HS-5 (cell line): ENCODE measurements at places on chromosomes 3 and 15.

DNA sequence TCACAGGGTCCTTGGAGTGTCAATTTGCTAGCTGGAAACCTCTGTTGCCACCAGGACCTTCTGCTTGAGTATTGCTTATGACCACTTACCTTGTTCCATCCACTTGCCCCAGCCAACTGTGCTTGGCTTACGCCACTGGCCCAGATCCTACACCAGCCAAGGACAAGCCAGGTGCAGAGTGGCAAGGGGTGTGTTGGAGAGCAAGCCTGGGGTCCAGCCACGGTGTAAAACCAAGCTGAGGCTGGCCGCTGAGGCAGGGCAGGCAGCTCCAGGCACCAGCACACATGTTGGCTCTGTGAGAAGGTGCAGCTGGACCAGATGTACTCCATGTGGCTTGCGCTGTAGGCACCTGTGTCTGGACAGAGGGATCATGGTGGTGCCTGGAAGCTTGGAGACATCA lies 248.2 kb downstream of the UNC13C start:
- no peak for DNase-seq

- peak; percentile 80 for DNase-seq
Observed at GRCh38 chr3:145243875-145244274, 917.1 kb downstream of the PLOD2 start.

GRCh38 chr15:29114221-29115092 lies 155.2 kb downstream of the NSMCE3 start:
- no peak for DNase-seq

DNA sequence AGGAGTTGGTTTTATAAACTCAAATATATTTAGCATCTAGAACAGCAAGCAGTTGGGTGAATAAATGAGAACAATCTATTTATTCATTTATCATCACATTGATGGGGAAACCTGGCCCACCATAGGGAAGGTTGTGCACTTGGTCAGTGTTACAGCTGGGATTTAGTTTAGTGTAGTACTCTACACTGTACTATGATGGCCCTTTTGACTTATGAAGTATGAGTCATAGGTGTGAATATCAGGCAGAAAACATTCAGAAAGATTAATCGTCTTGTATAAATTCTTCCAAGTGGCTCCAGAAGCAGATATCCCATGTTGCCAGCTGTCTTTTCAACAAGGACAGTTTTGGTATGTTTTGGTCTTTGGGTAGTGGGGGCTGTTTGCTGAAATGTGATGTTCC lies 38.0 kb downstream of the BBS4 start:
- no peak for DNase-seq

DNA sequence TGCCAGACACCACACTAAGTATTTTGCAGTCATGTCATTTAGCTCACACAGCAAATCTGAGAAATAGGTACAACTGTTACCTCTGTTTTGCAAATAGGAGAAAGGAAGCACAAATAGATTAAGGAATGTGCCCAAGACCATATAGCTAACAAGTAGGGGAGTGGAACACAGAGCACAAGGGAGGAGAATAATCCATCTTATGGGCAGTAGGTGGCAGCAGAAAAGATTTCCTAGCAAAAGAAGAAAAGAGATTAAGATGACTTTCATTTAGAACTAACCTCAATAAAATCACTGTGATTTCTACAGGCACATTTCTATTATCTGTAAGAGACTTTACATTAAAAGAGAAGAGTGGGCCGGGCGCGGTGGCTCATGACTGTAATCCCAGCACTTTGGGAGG lies 49.1 kb downstream of the NR1I2 start:
- DNase-seq: no peak

- DNase-seq: no peak
Observed at GRCh38 chr3:51994530-51994929, 1.2 kb downstream of the RPL29 start.

DNA sequence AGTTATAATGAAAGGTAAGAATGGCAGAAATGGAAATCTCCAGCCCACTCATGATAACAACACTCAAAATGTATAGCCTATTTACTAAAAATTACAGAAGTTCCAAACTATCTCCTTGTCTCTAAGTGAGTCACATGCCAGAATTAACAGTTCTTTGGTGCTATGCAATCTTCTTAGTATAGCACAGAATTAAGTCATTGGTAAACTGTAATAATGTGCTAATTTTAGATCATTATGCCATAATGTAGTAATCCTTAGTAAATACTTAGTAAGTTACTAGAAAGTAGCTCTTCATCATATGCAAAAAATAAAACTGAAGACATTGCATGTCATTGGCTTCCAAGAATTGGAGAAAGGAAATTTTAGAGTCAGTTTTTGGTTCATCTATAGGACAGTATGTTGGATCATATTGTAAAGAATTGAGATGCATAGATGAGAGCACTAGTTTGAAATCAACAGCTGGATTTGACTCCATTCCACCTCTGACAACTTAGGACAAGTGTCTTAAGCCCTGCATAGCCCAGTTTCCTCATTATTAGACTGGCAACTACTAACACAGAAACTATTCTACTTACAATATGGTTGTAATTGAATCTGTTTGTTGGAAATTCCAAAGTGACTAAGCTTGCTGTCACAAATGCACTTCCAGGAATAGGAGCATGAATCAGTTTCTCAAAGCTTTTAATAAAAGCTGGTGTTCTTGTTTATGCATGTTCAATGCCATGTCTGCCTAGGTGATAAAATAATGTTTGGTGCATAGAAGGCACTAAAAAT lies 40.1 kb upstream of the CD47 start:
- DNase-seq: peak; percentile 84

GRCh38 chr3:185874119-185874518 lies 49.3 kb upstream of the IGF2BP2 start:
- DNase-seq: no peak

- no peak for DNase-seq
Observed at GRCh38 chr3:186440891-186441290, 78.9 kb upstream of the DGKG start.

GRCh38 chr15:95470529-95470928 lies 860.0 kb upstream of the NR2F2 start:
- no peak for DNase-seq

- DNase-seq: no peak
Observed at GRCh38 chr3:52801839-52802238, 7.2 kb downstream of the ITIH3 start.

DNA sequence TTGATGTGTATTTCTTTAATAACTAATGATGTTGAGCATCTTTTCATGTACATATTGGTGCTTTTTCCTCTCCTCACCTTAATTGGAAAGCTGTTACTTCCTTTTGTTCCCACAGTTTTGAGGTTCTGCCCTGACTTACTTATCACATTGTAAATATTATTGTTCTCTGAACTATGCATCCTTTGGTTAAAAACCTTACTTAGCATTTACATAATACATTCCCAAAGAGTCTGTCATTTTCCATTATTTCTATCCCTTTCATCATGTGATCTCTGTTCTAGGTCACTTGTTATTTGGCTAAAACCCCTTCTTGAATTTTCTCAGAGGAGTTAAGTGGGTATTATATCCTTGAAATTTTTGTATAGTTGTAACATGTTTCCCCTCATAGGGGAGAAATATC lies 33.0 kb downstream of the SLC12A6 start:
- DNase-seq: no peak

- no peak for DNase-seq
Observed at GRCh38 chr3:179265875-179266274, 15.0 kb upstream of the KCNMB3 start.

- no peak for DNase-seq
Observed at GRCh38 chr3:114892880-114893279, 254.2 kb downstream of the ZBTB20 start.

DNA sequence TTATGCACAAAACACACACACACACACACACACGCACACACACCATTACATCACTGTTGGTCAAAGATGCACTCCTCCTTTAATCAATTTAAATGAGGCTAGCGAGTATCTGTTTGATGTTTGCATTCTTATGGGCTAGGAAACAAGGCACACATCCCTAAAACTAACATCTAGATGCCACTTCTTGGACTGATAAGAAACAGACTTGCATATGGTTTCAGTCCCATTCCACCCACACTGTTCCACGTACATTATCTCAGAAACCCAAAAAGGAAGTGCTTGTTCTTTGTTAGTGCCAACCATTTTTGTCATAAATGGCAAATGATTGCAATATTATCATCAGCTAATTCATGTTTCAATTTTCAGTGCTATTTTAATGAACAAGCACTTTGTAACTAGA lies 69.5 kb downstream of the CCR1 start:
- DNase-seq: no peak

DNA sequence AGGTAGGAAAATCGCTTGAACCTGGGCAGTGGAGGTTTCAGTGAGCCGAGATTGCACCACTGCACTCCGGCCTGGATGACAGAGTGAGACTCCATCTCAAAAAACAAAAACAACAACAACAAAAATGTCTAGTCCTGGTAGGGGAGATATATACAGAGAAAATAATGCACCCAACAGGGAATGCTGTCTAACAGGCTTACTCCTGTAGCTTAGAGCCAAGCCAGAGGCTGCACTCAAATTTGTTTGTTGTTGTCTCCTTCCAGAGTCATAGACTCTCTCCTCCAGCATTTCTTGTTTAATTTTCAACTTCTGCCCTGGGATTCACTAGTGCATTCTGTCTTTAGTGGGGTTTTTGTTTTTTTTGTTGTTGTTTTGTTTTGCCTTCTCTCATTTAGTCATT lies 4.6 kb upstream of the TRA2B start:
- no peak for DNase-seq

DNA sequence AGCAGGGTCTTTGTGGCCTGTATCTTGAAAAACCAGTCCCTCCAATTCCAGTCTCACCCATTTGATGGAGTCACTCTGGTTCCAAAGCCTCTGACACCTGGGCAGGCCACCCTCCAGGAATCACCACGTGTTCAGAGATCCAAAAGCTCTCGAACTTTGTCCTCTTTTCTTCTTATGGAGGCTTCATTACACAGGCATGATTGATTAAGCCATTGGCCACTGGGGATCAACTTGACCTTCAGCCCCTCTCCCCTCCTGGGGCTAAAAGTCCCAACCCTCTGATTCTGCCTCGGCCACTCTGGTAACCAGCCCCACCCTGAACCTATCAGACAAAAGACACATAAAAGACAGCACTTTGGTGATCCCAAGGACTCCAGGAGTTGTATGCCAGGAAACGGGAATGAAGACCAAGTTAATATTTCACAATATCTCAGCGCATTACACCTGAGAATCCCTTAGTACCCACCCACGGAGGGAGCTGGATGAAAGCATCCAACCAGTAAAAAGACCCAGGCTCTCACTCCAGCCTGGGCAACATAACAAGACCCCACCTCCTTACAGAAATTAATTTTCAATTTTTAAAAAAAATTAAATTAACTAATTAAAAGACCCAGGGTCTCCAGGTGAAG lies 23.0 kb upstream of the SSUH2 start:
- DNase-seq: no peak

GRCh38 chr3:119731560-119732343 lies 28.9 kb downstream of the CFAP91 start:
- DNase-seq: peak; percentile 43

DNA sequence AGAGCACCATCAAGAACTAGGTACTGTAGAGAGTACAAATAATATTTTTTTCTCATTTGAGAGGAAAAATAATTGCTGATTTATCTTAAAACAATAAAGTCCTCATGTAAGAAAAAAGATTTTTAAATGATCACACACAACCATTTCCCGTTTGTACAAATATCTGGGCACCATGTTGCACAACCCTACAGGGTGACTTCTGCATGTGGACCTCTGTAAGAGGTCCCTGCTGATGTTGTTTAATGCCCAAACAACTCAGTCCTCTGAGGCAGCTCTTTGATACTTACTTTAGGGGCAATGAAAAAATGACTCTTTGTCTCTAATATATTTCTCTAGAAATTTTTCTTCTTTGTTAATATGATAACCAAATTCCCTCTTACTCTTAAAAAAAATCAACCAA lies 168.1 kb upstream of the SATB1 start:
- DNase-seq: no peak

- DNase-seq: no peak
Observed at GRCh38 chr3:170471149-170471548, 52.5 kb downstream of the CLDN11 start.

- no peak for DNase-seq
Observed at GRCh38 chr3:117586161-117586560, 876.6 kb downstream of the TUSC7 start.

- peak; percentile 14 for DNase-seq
Observed at GRCh38 chr3:114624047-114624445, 330.2 kb downstream of the TIGIT start.

- no peak for DNase-seq
Observed at GRCh38 chr15:31100738-31101137, 787 bp downstream of the TRPM1 start.

- DNase-seq: no peak
Observed at GRCh38 chr3:123909785-123910184, 25.7 kb upstream of the MYLK start.

DNA sequence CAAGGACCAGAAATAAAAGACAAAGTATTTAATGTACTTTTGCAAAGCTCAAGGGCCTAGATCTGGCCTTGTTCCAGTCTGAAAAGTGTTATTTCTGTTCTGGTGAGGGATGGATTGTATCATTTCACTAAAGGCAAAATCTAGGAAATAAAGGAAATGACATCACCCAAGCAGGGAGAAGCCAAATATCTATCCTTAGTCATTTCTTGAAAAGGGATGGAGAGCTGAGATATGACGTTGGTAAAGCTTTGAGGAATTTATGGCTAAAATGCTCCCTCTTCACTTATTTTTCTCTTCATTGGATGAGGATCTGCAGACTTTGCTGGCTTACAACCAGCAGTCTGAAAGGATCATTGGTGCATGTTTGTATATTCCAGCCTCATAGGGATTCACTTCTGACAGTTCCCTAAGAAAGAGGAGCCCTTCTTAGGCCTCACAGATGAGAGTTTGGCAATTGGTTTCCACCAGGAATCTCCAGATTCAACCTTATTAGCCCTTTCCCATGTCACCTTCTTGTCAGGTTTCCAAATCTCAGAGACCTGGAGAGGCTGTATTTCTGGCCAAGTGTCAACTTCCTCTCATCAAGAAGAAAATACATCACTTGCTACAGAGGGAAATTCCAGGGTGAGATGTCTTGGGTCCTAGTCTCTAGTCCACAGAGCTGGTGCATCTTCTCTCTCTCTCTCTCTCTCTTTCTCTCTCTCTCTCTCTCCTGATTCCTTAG lies 93.7 kb upstream of the BOC start:
- DNase-seq: no peak

DNA sequence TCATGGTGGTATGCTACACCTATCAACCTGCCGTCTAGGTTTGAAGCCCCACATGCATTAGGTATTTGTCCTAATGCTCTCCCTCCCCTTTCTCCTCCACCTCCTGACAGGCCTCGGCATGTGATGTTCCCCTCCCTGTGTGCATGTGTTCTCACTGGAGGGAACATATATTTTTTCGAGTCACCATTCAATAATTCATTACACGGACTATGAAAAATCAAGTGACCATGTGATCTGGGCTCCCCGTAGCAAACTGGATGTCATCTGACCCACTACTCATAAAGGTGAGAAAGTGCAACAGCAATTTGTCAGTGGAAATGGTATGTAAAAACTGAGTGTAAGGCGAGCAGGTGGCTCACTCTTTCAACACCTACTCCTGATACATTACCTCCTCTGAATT lies 224.3 kb upstream of the RASGRP1 start:
- DNase-seq: no peak

DNA sequence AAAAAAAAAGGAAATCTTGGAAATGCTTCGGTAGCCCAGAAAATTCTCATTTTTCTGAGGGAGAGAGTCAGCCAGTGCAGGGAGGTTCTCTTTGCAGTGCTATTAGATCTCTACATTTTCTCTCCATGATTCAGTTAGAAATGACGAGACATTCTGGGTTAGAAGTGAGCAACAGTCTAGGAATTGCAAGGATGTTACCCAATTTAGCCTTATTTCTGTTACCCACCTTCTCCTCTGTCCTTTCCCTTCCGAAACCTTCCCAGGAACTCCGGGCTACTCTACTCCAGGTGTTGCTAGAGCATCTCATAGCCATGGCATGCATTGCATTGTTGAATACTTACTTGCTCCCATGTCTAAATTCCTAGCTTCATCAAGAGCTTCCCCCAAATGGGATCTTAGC lies 106.8 kb downstream of the EDEM1 start:
- DNase-seq: no peak
